ENCODE measurements at places on chromosomes 1 and 21.

- no peak for DNase-seq
Observed at GRCh38 chr1:13965770-13966398, 265.9 kb downstream of the PRDM2 start.

GRCh38 chr1:199399996-199400724 is 627.4 kb upstream of the NR5A2 start:
- no peak for DNase-seq

DNA sequence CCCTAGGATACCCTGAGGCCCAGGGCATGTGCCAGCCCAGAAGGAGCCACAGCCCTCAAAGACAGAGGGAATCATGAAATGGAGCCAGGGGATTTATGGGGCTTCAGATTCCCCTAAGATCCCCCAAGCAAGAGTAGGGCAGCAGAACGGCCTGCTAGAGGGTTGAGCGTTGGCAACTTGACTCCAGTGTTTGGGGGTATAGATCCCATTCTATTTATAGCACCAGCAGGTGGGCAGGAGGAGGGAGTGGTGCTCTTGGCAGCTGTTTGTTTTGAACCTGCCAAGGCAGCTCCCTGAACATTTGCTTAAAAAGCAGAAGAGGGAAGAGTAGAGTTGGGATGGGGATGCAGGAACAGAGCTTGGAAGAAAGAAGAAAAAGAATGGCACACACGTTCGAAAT is 33.7 kb downstream of the GLUL start:
- DNase-seq = peak; percentile 73

GRCh38 chr1:203037509-203038190 is 11.4 kb downstream of the PPFIA4 start:
- no peak for DNase-seq

DNA sequence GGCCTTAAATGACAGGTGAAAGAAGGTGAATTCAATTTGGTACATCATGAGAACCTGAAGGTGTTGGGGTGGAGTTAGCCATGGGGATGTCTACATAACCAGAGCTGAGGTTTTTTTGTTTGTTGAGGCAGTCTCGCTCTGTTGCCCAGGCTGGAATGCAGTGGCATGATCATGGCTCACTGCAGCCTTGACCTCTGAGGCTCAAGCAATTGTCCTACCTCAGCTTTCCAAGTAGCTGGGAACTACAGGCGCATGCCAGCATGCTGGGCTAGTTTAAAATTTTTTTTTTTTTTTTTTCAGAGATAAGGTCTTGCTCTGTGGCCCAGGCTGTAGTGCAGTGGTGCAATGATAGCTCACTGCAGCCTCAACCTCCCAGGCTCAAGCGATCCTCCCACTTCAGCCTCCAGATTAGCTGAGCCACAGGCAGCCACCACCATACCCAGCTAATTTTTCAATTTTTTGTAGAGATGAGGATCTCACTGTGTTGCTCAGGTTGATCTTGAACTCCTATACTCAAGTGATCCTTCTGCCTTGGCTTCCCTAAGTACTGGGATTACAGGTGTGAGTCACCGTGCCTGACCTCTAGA is 1.9 kb upstream of the MPZ start:
- no peak for DNase-seq

DNA sequence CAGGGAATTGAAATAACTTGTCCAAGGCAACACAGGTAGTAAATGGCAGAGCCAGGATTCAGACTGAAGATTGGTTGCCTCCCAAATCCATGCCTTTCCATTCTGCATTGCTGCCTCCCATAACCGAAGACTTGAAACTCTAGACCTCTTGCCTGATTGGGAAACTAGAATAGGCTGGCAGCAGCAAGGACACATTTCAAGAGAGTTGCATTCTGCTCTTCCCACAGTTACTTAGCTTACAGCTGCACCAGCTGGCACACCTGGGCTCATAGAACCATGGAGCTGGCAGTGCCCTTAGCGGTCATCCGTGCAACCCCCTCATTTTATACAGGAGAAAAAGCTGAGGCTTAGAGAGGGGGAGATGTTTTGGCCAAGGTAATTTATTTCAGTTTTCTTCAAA is 8.0 kb downstream of the TRNAU1AP start:
- DNase-seq = no peak

- no peak for DNase-seq
Observed at GRCh38 chr1:246773213-246773641, 49.0 kb downstream of the SCCPDH start.

DNA sequence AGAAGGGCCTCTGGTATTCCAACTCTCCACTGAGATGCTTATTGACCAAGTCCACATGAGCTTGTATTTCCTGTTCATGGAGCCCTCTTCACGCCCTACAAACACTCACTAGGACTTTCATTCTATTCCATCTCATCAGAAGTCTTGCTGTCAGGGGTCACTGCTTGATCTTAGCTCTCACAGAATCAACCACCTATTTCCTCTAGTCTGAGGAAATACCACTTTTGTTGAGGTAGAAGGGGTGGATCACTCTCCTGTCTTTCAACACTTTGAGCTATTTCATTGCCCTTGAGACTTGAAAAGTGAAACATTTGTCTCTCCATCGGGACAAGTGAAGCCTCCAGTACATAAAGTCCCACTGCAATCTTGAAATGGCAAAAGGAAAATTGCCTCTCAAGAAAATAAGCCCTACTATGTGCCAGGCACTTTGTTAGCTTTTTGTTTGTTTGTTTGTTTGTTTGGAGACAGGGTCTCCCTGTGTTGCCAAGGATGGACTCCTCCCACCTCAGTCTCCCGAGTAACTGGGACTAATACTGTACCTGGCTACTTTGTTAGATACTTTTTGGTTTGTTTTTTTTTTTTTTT is 19.8 kb upstream of the FAM110D start:
- DNase-seq = no peak

- no peak for DNase-seq
Observed at GRCh38 chr1:220250681-220251080, 21.6 kb downstream of the RAB3GAP2 start.

DNA sequence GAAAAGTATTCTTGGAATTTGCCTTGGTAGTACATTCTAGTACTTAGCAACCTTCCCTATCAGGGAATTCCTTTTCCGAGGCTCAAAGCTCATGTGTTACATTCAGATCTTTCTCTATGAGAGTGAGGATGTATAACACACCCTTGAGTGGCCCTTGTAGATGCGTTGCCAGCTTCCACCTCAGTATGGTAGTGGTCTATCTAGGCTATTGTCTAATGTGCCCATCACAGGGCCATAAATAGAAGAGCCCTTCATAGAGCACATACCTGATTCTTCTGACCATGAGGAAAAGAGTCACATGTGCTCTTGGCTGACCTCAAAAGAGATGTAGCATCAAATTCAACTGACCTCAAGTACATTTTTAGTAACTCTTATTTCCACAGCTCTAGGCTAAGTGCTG is 14.0 kb upstream of the ZC3H11B start:
- no peak for DNase-seq

- DNase-seq = peak; percentile 54
Observed at GRCh38 chr1:87149241-87150041, 179.2 kb upstream of the LMO4 start.

GRCh38 chr1:204338360-204338759 is 21.4 kb downstream of the PLEKHA6 start:
- DNase-seq = no peak

DNA sequence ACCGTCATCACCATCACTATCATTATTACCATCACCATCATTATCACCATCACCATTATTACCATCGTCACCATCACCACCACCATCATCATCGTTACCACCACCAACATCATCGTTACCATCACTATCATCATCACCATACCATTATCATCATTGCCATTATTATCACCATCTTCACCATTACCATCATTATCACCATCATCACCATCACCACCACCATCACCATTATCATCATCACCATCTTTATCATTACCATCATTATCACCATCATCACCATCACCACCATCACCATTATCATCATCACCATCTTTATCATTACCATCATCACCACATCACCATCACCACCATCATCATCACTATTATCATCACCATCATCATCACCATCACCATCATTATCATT is 112.9 kb downstream of the AJAP1 start:
- no peak for DNase-seq

DNA sequence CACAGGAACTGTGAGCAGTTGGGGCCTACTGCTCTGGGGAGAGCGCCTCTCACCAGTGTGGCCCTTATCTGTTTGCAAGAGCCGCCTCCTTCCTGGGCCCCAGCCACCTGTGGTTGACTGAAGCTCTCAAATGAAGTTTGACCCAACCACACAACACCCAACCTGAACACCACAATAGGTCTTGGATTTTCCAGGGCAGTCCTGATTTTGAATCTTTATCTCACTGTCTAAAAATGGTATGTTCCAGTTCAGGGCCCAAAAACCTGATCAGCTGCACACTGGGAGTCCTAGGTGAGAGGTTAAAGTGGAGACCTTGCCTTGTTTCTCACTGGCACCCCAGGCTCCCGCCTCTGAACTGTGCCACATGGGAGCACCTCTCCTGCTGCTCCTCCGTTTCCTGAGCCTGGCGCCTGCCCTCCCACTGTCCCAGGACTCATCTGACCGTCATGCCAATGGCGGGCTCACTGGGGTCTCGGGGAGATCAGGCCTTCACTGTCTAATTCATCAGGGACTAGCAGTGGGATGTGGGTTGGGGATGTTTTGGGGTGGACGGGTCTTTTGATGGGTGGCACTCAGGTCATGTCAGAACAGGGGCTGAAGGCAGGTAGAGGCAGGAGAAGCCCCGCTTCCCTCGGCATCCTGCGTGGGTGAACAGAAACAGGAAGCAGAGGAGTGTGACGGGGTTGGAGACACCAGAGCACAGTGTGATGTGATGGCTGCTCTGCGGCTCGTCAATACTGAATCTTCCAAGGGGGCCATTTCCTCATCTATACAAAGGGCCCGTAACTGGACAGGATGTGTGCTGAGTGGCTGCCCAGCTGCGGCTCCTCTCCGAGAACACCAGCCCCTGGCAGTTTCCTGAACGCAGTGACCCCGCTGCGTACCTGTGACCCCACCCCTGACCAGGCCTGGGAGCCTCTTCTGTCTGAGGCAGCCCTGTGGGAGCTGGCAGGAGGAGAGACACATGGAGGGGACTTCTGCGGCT is 59.6 kb upstream of the ITPKB start:
- DNase-seq = no peak

DNA sequence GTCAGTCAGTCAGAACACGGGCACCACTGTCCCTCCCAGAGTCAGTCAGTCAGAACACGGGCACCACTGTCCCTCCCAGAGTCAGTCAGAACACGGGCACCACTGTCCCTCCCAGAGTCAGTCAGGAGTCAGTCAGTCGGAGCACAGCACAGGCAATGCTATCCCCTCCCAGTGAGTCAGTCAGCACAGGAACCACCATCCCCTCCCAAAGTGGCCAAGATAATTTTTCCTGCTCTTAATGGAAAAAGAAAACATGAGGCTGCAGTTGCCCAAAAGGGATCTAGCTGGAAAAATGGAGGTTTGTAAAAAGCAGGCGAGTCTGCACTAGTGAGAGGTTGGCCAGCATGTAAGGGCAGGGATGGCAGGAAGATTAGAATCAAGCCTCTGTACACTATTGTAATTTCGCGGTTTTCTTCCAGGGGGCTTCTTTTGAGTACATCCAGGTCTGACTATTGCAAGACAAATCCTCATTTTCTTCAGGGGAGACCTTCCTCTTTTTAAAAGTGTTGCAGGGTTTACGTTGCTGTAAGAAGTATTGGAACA is 213.8 kb downstream of the SIPA1L2 start:
- no peak for DNase-seq

DNA sequence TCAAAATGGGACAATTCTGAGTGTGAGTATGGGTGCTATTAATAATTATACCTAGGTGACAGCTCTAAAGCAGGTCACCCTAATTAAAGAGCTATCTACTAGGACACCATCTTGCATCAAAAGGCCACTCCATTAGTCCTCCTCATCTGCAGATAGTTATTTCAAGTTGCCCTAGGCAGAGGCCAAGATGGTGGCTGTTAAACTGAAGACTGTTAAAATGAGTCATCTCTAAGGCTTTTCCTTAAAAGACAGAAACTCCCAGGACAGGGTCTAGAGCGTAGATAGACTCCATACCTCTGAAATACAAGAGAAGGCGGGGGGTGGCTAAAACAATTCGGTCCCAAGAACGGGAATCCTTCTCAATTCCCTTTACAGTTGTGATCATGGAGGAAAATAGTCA is 4.5 kb upstream of the ZNF697 start:
- no peak for DNase-seq

GRCh38 chr1:12276225-12276624 is 46.4 kb downstream of the VPS13D start:
- no peak for DNase-seq

DNA sequence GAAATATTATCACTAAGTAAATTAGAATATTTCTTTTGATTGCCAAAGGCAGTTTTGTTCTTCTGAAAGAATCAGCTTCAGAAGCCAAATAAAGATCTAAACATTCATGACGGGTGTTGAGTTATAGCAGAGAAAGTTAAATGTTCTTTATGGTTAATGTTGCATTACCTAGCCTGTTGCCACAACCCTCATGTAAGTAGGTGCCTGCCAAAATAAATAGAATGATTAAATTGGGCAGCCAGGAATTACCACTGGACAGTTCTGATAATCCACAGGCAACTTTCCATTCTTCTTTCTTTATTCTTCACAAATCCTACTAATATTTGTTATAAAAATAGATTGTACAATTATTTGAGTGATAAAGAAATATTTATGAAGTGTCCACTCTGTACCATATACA is 217.9 kb upstream of the NRIP1 start:
- no peak for DNase-seq

DNA sequence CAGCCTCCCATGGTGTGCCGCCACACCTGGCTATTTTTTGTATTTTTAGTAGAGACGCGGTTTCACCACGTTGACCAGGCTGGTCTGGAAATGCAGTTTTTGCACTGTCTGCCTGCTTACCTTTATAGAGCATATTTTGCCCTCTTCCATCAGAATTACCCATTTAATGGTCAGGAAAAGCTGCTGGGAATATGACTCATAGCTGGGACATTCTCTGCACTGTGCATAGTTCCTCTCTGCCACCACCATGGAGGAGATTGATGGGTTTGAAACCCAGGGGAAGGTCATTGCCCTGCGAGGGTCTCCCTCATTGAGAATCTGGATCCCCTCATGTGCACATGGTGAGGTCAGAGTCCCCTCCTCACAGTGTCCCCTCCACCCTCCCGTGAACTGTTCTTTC is 32.1 kb downstream of the MX1 start:
- no peak for DNase-seq

- DNase-seq = no peak
Observed at GRCh38 chr1:175390522-175391254, 198.1 kb upstream of the KIAA0040 start.

DNA sequence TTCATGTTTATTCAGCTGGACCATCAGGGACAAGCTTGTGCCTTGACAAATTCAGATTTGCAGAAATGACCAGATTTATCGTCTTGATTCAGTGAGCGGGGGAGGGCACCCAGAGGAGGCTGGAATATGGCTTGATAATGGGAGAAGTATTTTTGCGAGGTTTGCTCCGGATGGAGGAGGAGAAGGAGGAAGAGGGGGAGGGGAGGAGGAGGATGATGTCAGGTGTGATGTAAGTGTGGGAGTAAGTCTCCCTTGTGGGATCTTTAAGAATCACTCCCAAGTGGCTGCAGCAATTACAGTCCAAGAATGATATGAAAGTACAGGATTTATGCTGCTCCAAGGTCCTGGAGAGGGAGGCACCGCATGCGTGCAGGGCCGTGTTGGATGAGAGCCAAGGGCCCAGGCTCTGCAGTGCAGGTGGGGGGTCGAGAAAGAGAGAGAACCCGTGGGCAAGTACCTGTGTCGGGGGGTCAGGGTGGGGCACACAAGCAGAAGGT is 5.6 kb upstream of the ZNF496 start:
- no peak for DNase-seq
